ENCODE measurements at places on chromosomes 2 and 18. TPM values are rescaled to one million over a fixed set of nuclear protein-coding genes. Genes with fewer than 3 reads are reported as not detected.

- no peak for DNase-seq
Observed at GRCh38 chr18:34794348-34794747, 84.2 kb downstream of the DTNA start.

DNA sequence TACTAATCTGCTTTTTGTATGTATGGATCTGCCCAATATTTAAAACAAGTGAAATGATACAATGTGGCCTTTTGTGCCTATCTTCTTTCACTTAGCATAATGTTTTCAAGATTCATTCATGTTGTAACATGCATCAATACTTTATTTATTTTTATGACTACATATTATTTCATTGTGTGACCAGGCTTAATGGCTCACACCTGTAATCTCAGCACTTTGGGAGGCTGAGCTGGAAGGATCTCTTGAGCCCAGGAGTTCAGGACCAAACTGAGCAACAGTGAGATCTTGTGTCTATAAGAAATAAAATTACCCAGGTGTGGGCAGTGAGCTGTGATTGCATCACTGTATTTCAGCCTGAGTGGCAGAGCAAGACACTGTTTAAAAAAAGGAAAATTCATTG is 33.2 kb downstream of the SPOPL start:
- DNase-seq, result no peak

- no peak for DNase-seq
Observed at GRCh38 chr2:62596061-62596921, 90.3 kb upstream of the TMEM17 start.

DNA sequence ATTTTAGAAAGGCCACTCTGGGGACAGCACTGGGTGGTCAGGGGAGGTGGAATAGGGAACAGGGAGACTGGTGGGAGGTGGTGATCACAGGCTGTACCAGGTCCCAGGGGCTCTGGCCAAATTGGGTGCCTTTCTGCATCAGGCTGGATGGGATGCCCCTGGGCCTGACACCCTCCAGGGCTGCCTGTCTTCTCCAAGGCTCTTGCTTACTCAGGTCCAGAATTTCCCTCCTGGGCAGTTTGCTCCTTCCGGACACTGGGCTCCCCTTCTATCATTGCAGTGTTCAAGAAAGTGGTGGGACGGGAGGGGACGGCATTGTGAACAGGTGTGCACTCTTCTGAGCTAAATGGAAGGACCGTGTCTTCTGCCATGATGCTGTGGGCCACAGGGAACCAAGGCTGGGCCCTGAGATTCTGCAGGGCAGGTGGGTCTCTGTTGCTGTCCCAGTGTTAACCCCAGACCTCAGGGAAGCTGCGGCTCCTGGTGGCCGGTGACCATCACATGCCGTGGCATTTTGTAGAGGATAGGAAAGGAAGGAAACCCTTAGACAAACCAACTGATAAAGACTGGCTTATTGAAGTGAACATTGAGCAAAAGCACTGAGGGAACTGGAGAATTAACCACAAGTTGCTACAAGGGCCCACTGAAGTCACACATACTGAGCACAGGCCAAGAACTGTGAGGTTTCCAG is 93.7 kb upstream of the HS6ST1 start:
- DNase-seq, result no peak

DNA sequence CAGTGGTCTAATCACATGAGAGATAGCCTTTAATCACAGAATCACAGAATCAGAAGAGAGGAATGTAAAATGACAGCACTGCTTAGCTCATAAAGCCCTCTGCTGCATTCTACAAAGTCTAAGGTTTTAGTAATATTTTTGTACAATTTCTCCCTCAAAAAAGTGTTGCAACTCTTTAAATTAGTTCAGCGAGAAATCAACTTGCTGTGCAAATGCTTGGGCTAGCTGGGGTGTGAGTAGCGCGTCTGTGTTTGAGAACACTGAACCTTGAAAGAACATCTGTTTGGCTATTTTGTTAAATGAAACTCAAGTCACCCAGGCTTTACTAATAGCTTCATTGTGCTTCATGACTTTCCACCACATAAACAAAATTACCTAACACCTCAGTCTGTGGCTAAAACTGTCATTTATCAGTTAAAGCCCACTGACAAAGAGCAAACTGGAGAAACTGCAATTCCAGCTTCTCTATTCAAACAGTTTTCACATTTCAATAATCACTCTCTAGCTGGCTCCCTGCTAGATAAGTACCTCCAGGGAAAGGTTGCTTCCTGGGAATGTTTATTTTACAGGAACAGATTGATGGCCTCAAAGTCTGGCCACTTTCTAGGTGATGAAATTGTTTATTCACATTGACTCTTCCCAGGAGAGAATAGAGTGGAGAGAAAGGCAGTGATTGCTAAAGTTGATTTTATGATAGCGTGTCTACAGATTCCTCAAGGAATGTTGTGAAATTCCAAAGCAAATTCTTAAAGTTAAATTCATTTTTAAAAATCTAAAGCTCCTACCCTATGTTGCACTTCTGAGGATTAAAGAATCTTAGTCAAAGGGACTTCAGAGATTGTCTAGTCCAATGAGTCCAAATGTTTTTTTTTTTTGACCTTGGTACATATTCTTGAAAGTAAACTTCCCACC is 36.0 kb upstream of the STAT1 start:
- DNase-seq, result no peak

- DNase-seq, result no peak
Observed at GRCh38 chr18:51563396-51563795, 365.9 kb upstream of the MEX3C start.

DNA sequence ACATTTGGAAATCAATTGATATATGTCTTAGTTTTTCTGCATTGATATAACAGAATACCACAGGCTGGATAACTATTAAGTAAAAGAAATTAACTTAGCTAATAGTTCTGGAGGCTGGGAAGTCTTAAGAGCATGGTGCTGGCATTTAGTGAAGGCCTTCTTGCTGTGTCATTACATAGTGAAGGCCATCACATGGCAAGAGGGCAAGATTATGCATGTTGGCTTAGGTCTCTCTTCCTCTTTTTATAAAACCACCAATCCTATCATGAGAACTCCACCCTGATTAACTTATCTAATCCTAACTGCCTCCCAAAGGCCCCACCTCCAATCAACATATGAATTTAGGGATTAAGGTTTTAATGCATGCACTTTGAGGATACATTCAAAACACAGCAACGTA is 225.5 kb upstream of the VRK2 start:
- DNase-seq, result no peak

- DNase-seq, result peak; percentile 41
Observed at GRCh38 chr2:3492951-3493614, 26.2 kb downstream of the ADI1 start.

GRCh38 chr2:74205596-74205995 is 7.2 kb downstream of the MTHFD2 start:
- DNase-seq, result no peak

GRCh38 chr18:54163453-54163852 is 61.0 kb downstream of the MBD2 start:
- no peak for DNase-seq

DNA sequence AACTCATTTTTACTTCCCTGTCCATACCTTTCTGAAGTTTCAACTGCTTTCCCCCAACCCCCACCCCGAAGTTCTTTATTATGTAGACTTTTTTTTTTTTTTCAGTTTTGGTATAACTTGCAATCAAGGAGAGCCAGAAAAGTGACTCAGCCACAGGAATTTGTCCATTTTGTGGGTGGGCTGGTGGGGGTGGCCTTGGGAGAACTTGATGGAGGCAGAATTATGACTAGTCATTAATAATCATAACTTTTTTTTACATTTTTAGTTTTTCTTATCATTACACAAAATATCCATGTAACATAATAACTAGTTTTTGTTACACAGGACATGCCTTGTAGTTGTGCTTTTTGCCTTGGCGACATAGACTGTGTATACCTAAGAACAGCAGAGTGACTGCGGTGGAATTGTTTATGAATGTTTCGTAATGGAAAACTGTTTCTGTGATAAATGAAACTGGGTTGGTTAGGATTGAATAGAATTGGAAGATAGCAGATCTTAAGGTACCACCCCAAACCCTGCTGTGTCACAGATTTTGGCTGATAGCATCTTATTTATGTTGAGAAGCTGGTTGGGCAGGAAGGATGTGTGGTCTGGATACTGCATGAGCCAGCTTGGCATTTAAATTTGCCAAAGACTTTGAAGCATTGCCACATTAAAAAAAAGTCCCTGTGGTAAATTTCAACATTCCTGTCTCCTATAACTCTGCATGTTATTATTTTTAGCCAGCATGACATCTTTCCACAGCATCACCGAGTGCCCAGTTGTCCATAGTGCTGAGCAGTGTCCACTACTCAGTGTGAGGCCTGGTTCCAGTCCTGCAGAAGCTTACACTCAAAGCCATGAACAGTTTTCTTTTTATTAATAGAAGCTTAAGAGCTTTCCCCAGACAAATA is 30.7 kb downstream of the LYPD6B start:
- DNase-seq, result no peak

DNA sequence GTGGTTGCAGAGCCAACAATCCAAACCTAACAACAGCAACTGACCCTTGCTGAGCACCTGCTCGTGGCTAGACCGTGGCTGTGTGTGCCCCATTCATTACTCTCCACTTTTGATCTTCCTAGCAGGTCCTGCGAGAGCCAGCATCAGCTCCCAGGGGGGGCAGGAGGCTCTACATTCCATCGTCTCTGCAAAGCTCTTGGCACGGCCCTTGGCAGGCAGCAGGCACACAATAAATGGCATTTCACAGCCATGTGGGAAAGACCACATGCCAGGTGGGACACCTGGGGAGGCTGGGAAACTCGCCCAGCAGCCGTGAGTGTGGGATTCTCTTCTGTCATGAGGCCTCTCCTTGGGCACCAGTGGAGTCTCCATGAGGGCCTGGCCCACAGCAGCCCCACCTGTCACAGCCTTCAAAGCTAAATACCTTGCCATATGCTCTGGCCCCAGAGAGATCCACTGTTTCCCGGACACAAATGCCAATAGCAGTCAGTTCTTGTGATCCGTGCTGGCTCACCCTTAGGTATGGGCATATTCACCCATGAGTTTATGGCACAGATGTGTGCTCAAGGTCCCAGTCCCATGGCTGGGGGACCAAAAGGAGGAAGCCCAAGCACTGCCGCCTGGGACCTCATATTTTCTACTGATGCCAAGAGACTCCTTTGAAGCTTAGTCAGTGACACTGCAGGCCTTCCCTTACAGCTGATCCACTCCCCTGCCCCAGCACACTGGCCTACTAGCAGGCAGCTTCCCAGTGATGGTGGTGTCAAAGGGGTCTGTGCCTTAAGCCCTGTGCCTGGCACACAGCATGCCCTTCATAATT is 6.8 kb upstream of the TEX51 start:
- no peak for DNase-seq

GRCh38 chr2:191637182-191638078 is 40.5 kb upstream of the NABP1 start:
- DNase-seq, result no peak

- DNase-seq, result no peak
Observed at GRCh38 chr2:211836409-211836808, 702.2 kb downstream of the ERBB4 start.

DNA sequence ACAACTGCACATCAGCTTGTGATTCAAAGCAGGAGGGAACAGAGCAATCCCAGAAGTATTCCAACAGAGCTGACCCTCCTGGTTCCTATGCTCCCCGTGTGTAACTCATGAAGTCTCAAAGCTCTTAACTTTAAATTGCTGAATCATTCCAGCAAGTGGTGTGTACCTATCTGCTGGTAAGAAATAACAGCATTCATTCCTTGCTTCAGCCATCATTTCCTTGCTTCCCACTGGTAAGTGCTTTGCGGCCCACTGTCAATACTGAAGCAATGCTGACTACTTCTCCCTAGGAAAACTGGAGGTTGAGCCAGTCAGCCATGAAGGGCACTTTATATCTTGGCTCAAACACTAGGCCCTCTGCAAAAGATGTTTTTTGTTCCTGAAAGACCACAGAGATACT is 222.4 kb downstream of the EXOC6B start:
- DNase-seq, result no peak

The RNF152 gene
- 102 TPM for total RNA-seq

The MFSD2B gene
- not detected for total RNA-seq

The SERPINB13 gene
- not detected for total RNA-seq
